ENCODE measurements at places on chromosomes 12 and 14.
A peak's percentile ranks its signal among the peaks of the same experiment; 100 is the strongest.

DNA sequence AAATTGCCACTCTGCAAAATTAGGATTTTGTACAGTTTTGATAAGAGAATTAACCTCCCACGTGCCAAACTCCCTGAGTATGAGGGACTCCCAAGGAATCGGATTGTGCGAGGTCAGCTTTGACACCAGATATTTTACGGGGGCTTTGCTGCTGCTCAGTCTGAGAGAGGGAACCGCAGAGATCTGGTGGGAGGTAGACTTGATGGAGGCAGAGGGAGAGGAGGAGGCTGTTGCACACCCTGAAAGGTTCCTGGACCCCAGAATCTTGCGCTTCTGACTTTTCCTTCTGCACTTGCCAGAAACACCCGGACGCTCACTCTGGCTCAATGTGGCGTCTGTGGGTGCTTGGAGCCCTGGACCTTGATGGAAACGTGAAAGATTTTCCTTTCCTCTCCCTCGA, 83.9 kb downstream of the PAPOLA start:
- no peak for DNase-seq

GRCh38 chr12:19945559-19946435, 422.5 kb upstream of the PDE3A start:
- DNase-seq: peak; percentile 46

DNA sequence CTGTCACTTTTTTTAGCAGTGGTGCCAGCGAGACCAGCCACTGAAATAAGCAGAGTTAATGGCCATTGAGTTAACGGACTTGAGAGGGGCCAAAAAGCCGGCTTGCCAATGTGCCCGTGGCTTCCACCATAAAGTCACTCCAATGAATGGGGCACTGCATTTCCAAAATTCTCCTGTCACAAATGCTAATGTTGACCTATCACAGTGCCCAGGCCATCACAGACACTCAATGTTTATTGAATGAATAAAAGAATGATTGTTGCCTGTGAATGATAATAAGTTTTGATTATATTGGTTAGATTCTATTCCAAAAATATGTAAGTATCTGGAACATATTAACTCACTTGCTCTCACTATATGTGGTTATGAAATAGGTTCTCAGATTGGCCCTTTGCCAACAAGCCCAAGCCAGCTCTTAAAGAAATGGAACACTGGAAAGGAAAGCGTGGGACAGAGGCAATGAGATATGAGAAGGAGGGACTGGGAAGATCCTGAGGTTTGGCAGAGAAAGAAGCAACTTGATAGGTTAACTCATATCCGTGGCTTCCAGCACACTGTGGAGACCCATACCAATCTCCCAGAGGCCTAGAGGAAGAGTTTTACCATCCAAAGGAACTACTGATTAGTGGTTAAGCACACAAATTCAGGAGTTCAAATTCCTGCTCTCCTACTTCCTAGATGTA, 108.7 kb downstream of the BTG1 start:
- DNase-seq: peak; percentile 48

- no peak for DNase-seq
Measured at GRCh38 chr14:93956514-93957332, 19.6 kb downstream of the ASB2 start.

GRCh38 chr12:4609071-4609470, 39.8 kb downstream of the AKAP3 start:
- no peak for DNase-seq

DNA sequence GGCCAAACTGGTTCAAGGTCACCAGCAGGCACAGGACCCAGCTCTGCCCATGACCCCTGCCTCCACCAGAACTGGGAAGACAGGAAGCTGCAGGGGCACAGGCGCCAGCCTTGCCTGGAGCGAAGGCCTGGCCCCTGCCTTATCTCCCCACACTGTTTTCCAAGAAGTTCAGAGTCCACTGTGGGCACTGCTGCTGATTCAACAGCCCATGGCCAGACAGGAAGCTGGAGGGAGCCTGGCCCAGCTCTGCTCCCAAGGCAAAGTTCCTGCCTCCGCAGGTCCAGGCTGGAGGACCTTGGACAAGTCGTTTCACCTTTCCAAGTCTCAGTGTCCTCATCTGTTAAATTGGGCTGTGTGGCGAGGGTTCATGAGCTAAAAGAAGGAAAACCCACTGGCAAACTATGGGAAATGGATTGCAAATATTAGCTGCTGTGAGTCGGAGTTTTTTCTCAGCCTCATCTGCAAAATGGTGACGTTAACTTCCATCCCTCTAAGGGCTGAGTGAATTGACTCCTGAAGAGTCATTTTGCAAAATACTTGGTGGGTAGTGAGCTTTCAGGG, 1.2 kb downstream of the PHETA1 start:
- DNase-seq: peak; percentile 9

- DNase-seq: no peak
Measured at GRCh38 chr12:105832806-105833205, 305.9 kb downstream of the NUAK1 start.

GRCh38 chr12:5660238-5660637, 228.3 kb downstream of the NTF3 start:
- DNase-seq: no peak

- DNase-seq: no peak
Measured at GRCh38 chr12:3445119-3445978, 45.7 kb upstream of the PRMT8 start.
